ENCODE measurements at places on chromosomes 6 and 20. TPM values are rescaled to one million over a fixed set of nuclear protein-coding genes. Genes with fewer than 3 reads are reported as not detected.

GRCh38 chr6:73652637-73653570 is 888 bp downstream of the SLC17A5 start:
- DNase-seq: peak; percentile 41

GRCh38 chr6:20328924-20329300 is 72.8 kb upstream of the E2F3 start:
- DNase-seq: no peak

The TNF gene
- not detected for total RNA-seq

- DNase-seq: peak; percentile 54
Measured at GRCh38 chr20:49570828-49571552, 3.1 kb upstream of the PTGIS start.

The DNPH1 gene
- total RNA-seq: 22.8 TPM

Data from IMR-90 (cell line).